Non-pigmented ciliary epithelial cell (primary cell): ENCODE measurements at places on chromosomes 4 and X.

DNA sequence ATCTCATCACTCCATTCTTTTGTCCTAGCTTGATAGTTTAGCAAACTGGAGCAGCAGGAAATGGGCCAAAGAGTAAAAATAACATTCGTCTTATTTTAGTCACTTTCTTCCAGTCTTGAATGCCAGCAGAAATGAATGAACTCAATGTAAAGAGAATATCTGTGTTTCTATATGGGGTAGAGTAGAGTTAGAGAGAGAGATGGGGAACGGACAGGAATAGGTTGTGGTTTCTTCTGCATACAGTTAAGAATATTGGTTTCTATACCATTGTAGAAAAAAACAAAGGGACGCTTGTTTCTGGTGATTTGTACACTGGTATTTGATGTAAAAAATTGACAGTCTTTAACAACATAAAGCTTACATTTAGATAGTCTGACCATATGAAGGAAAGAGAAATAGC is 8.9 kb downstream of the GPR174 start:
- no peak for DNase-seq

- DNase-seq = no peak
Observed at GRCh38 chr4:137641544-137641943, 109.2 kb upstream of the PCDH18 start.

- peak; percentile 4 for DNase-seq
Observed at GRCh38 chr4:152735396-152735859, 44.1 kb downstream of the TIGD4 start.

DNA sequence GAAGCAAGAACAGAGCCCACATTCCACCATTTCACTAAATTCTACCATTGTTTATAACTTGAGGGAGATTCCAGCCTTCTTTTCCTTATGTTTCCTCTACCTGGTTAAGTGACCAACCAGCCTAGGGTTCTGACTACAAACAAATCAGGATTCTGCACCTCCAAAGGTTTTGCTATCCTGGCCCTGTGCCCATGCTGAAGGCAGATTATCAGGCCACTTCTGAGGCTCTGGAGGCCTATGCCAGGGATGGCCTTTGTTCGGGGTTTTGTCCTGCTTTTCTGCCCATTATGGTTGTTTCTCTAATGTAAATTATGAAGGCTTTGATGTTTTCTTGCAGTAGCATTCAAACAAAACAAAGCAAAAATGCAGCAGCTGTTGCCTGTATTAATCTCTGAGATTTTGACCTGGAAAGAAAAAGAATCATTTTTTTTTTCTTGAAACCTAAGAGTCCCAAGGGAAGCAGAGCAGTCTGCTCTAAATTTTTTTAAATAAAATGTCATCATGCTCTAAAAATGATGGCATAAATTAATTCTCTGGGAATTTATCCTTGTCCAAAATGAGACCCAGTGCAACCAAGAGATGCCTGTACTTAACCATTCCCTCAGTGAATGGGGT is 55.6 kb downstream of the RNF150 start:
- no peak for DNase-seq

DNA sequence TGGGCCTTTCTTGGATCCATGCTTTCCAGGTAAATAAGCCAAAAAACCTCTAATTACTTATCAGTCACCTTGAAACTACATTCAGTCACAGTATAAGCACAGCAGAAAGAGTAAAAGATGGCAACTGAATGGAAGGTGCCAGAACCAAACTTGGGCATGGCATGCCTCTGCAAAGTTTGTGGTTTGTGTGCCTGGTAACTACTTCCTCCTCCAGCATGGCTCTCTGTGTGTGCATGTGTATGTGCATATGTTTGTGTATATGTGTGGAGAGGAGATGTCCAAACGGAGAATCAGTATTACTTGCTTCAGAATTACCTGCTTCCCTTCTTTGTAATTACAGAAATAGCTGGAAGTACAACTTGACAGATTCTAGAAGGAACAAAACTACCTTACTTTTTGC is 67.5 kb downstream of the AGTR2 start:
- DNase-seq = no peak

DNA sequence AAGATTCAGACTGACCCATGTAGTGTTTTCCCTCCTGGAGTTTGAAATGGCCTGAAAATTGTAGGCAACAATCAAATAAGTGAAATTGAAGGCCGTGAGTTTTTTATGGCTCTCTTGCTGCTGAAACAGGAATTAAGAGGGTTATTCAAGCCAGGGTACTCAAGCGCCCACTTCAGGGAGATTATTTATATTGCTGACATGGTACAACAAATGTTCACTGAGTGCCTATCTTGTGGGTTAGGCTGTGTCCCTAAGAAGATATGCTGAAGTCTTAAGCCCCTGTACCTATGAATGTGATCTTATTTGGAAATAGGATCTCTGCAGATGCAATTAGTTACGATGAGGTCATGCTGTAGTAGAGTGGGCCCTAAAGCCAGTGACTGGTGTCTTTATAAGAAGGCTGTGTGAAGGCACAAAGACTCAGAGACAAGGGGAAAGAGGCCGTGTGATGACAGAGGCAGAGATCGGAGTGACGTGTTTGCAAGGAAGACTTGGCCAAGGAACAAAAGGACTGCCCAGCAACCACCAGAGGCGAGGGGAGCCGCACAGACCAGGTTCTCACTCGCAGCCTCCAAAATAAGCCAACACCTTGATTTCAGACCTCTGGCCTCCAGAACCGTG is 72.9 kb downstream of the MED28 start:
- no peak for DNase-seq

DNA sequence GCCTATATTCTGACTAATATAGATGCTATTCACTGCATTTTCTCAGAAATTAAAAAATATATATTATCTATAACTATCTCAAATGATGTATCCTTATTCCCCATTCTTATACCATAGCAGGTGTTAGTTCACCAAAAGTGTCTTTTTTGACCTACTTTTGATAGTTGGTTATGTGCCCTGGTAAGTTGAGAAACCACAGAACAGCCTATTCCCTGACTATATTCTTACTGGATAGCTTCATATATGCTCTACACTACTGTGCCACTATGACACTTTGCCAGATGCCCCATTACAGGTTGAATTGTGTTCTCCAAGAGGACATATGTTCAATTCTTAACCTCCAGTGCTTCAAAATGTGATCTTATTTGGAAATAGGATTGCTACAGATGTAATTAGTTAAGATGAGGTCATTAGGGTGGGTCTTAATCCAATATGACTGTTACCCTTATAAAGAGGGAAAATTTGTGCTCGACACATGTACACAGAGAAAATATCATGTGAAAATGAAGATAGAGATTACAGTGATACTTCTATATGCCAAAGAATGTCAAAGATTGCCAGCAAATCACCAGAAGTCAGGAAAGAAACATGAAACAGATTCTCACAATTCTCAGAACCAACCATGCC is 76.1 kb downstream of the LRBA start:
- no peak for DNase-seq

GRCh38 chrX:22139822-22140221 is 107.7 kb downstream of the PHEX start:
- no peak for DNase-seq
